Activated naive CD4-positive, alpha-beta T cell treated with anti-CD3 and anti-CD28 coated beads, Interleukin-2, amount 50 U/mL, for 72 hours (primary cell): ENCODE measurements at places on chromosomes 4 and X. TPM values are rescaled to one million over a fixed set of nuclear protein-coding genes. Genes with fewer than 3 reads are reported as not detected.

GRCh38 chr4:59247032-59247431, 1953.1 kb upstream of the ADGRL3 start:
- no peak for DNase-seq

Gene ZDHHC15
- not detected for total RNA-seq

Gene MEPE
- not detected for total RNA-seq

- DNase-seq, result no peak
Measured at GRCh38 chr4:155900381-155900780, 3.1 kb upstream of the TDO2 start.

DNA sequence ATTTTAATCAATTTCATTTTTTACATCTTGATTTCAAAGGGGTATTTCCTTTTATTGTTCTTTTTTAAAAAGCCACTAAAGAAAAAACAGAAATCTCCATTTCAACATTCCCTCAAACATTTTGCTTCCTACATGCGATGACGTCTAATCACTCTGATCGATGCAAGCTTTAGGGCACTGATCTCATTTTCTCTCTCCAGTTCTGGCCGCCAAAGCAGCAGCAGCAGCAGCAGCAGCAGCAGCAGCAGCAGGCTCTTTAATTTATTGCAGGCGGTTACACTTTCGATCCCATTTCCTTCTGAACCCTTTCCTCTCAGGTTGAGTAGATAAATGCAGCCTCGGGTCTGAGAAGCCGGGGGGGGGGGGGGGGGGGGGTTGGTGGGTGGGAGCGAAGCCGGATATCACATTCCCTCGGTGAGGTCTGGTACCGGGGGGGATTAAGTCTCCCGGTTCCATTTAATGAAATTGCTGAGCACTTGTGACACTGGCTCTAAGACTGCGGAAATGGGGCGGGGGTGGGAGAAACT, 3.4 kb upstream of the PCDH7 start:
- DNase-seq, result no peak

- no peak for DNase-seq
Measured at GRCh38 chr4:180380733-180381132, 1862.5 kb upstream of the TENM3 start.

DNA sequence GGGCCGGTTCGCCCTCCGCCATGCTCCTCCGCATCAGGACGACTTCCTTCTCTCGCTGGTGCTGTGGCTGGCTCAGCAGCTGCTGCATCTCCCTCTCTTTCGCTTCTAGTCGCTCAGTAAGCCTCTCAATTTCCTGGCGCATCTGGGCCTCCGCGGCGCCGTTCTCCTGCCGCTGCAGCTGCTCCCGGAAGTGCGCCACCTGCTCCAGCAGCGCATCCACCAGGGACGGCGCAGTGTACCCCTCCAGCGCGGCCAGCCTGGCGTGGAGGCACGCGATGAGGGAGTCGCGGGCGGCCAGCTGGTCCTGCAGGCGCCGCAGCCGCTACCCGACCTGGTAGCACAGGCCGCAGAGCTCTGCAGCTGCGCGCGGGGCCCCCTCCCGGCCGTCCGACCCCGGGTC, 97.4 kb upstream of the MED14 start:
- DNase-seq, result no peak

GRCh38 chr4:187027272-187027671, 303.6 kb upstream of the FAT1 start:
- no peak for DNase-seq

- no peak for DNase-seq
Measured at GRCh38 chrX:129736491-129736890, 2.3 kb upstream of the XPNPEP2 start.

DNA sequence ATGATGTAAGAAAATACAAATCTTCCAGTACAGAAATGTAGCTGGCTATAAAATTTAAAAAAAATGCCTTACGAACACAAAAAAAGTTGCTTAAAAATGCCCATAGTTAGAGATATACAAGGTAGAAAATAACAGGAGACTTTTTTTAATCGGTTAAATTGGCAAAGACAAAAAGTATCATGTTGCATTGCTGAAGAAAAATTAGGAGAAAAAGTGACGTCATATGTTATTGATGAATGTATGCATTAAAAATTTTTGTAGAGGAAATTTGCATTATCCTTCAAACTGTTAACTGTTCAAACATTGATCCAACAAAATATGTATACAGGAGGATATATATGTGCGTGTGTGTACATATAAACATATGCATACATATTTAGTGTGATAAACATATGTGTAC, 1634.4 kb upstream of the PCDH7 start:
- DNase-seq, result no peak

- DNase-seq, result no peak
Measured at GRCh38 chr4:55037728-55038127, 87.7 kb downstream of the KDR start.

GRCh38 chrX:150364347-150365050, 1.4 kb downstream of the MAMLD1 start:
- DNase-seq, result peak; percentile 31

Gene CYTL1
- not detected for total RNA-seq

DNA sequence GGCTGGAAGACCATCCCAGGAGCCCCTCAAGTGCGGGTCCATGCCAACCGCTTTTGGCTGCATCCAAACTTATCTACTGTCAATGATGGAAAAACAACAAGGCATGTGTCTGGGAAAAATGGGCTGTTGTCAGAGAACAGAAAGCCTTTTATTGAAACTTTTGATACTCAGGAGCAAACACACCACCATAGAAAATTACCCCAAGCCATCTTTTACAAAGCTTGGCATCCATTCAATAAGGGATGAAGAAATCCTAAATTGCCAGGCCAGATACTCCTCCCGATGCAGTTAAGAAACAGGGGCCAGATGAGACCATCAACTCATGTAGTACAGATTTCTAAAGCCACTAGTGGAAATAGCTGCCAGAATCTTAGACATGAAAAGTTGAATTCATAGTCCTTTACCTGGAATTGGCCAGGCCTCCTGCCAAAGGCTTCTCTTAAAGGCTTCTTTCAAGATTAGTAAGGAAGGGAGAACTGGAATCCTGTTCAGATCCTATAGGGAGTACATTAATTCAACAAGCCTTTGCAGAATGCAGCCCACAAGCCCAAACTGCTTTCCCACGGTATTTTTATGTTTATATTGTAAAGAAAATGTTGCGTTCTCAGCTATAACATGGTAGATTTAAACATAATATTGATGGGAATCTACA, 145.4 kb upstream of the MAP3K15 start:
- DNase-seq, result no peak

DNA sequence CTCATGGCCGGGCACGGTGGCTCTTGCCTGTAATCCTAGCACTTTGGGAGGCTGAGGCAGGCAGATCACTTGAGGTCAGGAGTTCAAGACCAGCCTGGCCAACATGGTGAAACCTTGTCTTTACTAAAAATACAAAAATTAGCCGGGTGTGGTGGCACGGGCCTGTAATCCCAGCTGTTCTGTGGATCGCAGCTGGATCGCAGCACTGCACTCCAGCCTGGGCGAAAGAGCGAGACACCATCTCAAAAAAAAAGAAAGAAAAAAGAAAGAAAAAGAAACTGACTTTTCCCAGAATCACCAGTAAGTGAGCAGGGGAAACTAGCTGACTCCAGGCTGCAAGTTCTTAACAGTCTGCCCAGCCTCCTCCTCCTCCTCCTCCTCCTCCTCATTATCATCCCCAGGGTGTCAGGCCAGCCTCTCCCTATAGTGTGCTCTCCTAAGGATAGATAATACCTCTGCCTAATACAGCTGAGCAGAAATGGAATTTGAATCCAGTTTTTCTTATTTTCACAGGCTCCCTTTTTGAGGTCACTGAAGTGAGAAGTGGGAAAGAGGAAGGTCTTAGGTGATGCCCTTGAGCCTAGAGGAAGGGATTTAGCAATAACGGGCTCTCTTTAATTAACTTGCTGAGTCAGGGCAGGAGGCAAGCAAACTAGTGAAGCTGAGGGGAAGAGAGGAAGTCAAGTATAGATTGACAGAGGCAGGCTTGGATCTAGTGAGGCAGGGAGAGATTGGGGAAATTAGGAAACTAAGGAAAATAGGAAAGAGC, 11.8 kb upstream of the ELF2 start:
- no peak for DNase-seq

- no peak for DNase-seq
Measured at GRCh38 chrX:123696334-123696733, 36.5 kb downstream of the THOC2 start.

DNA sequence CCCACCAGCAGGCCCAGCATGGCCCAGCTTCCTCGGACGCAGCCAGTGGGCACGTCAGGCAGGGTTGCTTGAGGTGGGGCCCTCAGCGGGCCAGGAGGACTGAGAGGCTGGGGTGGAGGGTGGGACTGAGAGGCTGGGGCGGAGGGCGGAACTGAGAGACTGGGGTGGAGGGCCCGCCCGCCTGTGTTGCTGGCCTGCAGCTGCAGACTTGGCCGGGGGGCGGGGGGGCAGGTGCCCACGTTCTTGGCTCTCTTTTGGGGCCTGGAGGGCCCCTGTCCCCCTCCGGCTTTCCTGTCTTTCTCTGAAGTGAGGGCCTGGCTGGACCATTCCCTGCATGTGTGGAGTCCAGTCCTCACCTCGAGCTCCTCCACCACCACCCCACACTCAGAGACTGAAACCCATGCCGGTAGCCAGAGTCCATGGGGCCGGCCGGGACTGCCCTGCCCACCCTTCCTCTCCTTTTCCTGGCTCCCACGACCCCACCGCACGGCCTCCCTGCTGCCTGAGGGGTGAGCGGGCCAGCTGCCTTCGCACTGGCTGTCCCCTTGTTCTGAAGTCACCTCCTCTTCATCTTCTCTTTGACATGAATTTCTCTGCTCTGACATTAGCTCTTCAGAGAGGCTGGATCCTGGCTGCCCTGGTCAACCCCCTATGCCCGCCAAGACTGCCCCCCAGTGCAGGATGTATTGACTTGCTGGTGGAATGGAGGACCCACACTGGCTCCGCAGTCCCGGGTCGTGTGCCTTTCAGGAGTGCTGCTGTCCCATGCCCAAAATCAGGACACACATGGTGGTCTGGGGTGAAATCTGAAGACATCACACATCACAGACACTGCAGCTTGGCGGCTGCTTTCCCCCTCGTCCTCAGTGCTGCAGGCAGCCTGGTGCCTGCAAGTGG, 10.1 kb upstream of the NKX1-1 start:
- DNase-seq, result no peak
